Keratinocyte (primary cell): ENCODE measurements at places on chromosomes 12 and 14.

- peak; percentile 23 for DNase-seq
Measured at GRCh38 chr12:8544295-8544694, 3.6 kb upstream of the CLEC4E start.

GRCh38 chr12:3950714-3951320 is 77.6 kb upstream of the PARP11 start:
- DNase-seq: no peak

GRCh38 chr14:63027719-63028118 is 17.5 kb downstream of the KCNH5 start:
- DNase-seq: no peak

DNA sequence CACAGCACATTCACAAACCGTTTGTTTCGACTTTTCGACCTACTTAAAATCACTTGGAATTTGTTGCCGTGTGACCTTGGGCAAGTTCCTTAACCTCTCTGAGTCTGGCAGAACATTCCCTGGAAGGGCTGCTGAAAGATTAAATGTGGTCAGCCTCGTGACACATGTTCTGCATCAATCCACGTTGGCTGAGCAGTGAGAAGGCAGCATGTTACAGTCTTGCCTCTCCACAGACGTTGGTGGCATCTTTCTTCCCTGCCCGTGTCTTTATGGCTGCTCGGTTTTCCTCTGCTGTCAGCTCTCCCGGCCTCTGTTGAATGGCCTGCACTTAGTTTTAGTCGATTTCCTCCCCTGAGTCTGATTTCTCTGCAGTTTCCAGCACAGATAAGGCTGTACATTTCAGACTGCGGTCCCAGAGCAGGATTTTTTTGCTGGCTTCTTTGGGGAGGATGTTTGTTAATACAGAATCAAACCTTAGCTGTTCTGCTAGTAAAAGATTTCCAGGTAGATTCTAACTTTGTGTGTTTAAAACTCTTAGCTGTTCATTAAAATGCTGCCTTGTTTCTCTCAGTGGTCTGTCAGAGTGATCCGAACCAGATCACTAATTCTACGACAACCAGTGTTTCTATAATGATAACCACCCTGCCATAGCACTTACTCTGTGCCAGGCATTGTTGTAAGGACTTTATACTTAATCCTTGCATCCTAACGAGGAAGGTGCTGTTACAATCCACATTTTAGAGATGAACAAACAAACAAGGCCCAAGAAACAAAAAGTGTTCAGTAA is 217.1 kb downstream of the CHST11 start:
- DNase-seq: no peak

DNA sequence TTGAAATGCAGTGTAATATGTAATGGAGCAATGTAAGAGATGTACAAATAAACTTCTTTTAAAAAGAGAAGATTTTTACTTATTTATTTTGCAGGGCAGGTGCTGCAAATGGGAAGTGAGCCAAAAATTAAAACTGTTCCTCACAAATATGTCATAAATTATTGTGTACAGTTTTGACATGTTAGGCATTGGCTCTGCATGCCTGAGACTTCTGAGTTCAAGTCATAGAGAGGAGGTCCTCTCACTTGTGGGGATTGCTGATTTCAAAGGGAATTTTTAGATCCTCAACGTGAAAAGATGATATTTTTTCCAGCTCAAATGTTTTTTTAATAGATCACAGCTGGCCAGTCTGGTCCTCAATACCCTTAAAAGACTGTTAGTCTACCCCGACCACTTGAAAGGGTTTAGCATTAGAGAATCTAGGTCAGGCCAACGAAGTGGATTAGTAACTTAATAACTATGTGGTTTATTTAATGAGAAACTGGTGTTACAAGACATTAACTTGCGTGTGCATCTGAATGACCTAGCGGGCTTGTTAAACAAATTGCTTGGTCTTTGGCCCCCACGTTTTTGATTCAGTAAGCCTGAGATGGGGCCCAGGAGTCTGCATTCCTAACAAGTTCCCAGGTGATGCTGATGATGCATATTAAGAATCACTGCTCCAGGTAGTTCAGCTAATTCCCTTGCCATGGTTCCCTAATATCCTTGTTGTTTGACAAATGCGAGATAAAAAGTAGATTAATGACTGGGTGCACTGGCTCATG is 30.9 kb upstream of the WDR89 start:
- no peak for DNase-seq

GRCh38 chr14:75049136-75049535 is 2.1 kb downstream of the MLH3 start:
- no peak for DNase-seq

DNA sequence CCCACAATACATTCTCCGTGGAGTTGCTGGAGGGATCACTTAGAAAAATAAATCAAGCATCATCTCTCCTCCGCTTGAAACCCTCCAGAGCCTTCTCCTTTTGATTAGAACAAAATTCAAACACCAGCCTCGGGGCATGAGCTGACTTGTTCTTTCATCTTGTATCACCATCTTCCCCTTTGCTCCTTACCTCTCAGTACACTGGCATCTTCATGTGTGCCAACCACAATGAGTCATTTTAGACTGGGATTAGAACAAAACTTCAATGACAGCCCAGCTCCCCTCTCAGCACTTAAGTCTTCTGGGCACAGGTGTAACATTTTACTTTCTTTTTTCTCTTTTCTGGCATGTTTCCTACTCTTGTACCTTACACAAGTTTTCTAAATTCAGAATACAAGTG is 1159.2 kb upstream of the TMEM132C start:
- peak; percentile 70 for DNase-seq

DNA sequence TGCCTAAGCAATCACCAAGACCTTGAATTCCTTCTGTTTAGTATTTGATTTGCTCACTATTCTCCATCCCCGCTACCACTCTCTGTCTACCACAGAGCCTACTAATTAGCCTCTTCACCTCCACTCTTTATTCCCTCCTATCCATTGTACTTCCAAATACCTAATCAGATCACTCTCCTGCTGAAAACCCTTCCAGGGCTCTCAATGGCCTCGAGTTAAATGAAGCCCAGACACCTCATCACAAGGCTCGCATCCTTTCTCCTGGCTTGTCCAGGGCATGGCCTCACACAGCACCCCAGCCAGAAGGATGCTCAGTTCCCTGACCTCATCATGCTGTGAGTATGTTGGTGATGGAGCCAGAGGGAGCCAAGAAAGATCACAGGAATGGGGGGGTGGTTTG is 71.4 kb upstream of the PRMT8 start:
- DNase-seq: no peak

GRCh38 chr12:72365151-72365550 is 93.0 kb downstream of the TRHDE start:
- DNase-seq: no peak

- DNase-seq: no peak
Measured at GRCh38 chr14:81797315-81797714, 263.7 kb upstream of the SEL1L start.

DNA sequence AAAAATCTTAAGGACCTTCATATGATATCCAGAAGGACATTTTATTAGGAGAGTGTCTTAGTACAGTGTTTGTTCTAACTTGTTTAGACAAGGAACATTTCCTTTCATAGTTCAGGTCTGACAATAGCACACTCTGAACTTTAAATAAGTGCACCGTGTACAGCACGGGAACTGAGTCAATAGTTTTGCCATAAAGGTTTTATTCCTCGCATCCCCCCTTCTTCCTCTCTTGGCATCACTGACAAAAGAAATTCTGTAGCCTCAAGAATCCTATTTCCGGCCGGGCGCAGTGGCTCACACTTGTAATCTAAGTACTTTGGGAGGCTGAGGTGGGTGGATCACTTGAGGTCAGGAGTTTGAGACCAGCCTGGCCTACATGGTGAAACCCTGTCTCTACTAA is 58.3 kb downstream of the TMCC3 start:
- no peak for DNase-seq

DNA sequence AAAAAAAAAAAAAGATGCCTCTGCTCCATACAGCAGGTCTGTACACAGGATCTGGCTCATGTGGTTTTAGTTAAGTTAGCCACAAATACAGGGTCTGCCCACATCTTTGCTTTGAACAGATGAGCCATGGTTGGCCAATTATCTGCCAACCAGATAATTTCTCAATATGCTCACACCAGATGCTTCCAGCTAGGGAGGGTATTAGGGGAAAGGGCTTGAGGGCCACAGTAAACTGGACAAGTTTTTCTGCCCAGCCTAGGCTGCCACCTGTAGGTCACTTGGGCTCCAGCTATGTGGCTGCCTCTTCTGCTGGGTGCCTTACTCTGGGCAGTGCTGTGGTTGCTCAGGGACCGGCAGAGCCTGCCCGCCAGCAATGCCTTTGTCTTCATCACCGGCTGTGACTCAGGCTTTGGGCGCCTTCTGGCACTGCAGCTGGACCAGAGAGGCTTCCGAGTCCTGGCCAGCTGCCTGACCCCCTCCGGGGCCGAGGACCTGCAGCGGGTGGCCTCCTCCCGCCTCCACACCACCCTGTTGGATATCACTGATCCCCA is 776 bp downstream of the RDH5 start:
- DNase-seq: peak; percentile 77

GRCh38 chr12:54394281-54394719 is 9.8 kb upstream of the ZNF385A start:
- DNase-seq: no peak

DNA sequence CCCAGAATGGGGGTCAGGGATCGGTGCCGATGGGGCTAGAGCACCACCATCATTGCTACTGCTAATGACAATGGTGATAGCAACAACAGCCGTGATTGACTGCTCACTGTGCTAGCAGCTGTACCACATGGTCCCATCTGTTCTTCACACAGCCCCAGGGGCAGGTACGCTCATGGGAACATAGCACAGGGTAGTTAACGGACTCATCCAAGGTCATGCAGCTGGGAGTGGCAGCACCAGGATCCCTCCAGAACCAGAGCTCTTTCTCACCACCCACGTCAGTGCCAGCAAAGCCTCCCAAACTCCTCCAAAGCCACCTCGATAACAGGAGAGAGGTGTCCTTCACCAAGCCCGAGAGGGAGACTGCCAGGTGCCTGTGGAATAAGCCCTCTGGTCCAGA is 11.2 kb upstream of the DYNC1H1 start:
- no peak for DNase-seq

DNA sequence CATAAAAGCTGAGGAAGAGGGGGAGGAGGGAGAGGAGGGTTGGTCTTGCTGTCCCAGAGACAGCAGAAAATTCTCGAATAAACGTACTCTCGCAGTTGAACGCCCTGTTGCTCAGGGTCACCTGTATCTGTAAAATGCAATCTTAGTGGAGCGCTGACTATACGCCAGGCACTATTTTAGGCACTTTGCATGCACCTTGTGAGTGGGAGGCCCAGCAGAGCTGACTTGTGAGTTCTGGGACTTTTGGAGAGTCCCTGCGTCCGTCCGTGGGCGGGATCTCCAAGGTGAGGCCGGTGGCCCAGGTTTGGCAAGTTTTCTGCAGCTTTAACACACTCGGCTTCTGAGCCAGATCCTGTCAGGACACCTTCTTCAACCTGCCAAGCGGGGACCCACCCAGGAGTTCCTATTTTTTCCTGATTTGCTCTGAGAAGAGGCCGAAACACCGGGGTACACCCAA is 32.5 kb upstream of the PLEKHG6 start:
- DNase-seq: no peak

- DNase-seq: no peak
Measured at GRCh38 chr12:47035484-47035883, 43.9 kb upstream of the PCED1B start.

GRCh38 chr12:123601602-123602489 is at the start of gene DDX55:
DDX55 (plus strand) TSS chr12:123602099; CDS start chr12:123602149, 50 bp downstream.
- DNase-seq: no peak

- DNase-seq: no peak
Measured at GRCh38 chr12:116508145-116509121, 50.7 kb upstream of the MAP1LC3B2 start.

- DNase-seq: no peak
Measured at GRCh38 chr12:96770219-96771102, 136.6 kb upstream of the NEDD1 start.

- no peak for DNase-seq
Measured at GRCh38 chr14:22533057-22533704, 55.8 kb downstream of the DAD1 start.

GRCh38 chr14:104869669-104870367 is 4.8 kb downstream of the CEP170B start:
- no peak for DNase-seq

GRCh38 chr14:51576879-51577278 is 74.8 kb upstream of the FRMD6 start:
- DNase-seq: no peak

GRCh38 chr14:94074534-94074933 is 6.5 kb downstream of the DDX24 start:
- DNase-seq: no peak

- DNase-seq: no peak
Measured at GRCh38 chr12:124655048-124655697, 87.8 kb upstream of the NCOR2 start.

- DNase-seq: no peak
Measured at GRCh38 chr12:3250034-3250433, 172.9 kb downstream of the TSPAN9 start.

DNA sequence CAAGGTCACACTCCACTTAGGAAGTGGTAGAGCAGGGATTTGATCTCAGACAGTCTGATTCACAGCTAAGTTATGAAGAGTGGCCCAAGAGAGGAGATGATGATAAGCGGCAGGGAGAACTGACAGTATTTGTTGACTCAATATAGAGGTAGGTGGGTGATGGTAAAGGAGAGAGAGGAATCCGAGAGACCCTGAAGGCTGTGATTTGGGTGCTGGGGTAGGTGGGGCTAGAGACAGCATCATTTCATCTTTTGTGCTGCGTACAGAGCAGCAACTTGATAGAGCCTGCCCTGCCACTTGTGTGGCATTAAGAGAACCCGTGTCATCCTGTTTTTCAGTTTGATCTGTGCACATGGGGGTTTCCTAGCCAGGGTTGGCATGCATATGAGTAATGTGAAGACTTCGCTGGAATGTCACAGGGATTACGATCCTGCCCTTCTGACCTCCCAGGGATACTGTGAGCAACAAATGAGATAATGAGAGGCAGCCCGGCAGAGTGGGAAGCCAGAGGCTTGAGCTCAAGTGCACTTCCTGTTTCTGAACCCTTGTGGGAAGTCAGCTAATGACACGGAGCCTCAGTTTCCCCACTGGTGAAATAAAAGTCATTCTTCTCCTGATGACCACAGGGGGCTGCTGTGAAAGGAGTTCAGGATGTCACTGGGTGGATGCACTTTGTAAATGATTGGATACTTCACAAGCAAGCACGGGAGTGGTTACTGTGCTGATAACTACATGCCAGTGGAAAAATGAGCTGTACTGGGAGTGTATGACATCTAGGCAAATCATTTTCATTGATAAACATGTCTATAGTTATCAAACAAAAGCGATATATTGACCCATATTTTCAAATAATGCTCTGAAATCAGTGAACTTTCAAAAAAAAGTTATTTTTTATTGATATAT is 59.5 kb upstream of the IGF1 start:
- DNase-seq: no peak

DNA sequence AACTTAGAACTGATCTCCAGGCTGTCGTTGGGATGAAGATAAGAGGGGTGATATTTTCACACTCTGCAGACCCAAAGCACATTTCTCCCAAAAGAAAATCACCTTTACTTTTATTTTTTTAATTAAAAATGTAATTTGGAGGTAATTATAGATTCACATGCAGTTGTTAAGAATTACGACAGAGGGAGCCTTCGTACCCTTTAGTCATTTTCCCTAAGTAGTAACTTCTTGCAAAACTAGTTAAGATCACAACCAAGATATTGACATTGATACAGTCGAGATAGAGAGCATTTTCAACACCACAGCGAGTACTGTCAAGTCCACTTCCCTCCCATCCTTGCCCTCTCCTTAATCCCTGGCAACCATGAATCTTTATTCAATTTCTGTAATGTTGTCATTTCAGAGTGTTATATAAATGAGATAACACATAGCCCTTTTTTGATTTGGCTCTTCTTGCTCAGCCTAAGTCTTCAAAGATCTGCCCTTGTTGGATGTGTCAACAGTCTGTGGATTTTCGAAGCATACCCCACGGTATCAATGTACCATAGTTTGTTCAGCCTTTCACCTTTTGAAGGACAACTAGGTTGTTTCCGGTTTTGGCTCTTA is 39.6 kb downstream of the DNAH10 start:
- DNase-seq: no peak
